Activated B cell treated with CpG ODN at 0.5 μM for 24 hours (primary cell): ENCODE measurements at places on chromosomes 13 and 19. TPM values are rescaled to one million over a fixed set of nuclear protein-coding genes. Genes with fewer than 3 reads are reported as not detected.

The PSG1 gene
- total RNA-seq = not detected in 2 replicates

The HCST gene
- total RNA-seq = 2.9 and 3.5 TPM in 2 replicates

The ZNF433 gene
- total RNA-seq = 6.9 and 8.6 TPM in 2 replicates

The IZUMO2 gene
- not detected in 2 replicates for total RNA-seq

The SHANK1 gene
- not detected in 2 replicates for total RNA-seq

The CDX2 gene
- not detected in 2 replicates for total RNA-seq

The MBD3L3 gene
- not detected in 2 replicates for total RNA-seq

The ISYNA1 gene
- 5.1 and 6.3 TPM in 2 replicates for total RNA-seq

The POGLUT2 gene
- total RNA-seq = 0.11 TPM in 1 of 2 replicates, not detected in the other

The LPAR2 gene
- 29.0 and 33.7 TPM in 2 replicates for total RNA-seq

The VASP gene
- 294 and 300 TPM in 2 replicates for total RNA-seq

The CYP2F1 gene
- total RNA-seq = not detected in 2 replicates

DNA sequence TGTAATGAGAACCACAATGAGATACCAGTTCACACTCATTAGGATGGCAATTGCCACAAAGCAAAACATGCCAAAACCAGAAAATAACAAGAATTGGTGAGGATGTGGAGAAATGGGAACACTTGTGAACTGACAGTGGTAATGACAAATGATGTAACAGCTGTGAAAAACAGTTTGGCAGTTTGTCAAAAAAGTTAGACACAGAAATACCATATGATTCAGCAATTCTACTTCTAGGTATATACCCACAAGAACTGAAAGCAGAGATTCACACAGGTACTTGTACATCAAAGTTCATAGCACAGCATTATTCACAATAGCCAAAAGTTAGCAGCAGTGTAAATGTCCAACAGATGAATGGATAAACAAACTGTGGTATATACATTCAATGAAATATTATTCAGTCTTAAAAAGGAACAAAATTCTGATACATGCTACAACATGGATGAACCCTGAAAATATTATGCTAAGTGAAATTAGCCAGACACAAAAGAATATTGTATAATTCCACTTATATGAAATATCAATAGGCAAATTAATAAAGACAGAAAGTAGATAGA, 96.5 kb downstream of the UGGT2 start:
- H3K36me3 ChIP-seq = peaks cover 9% of the 10 kb centered on the region
- DNase-seq = no peak
- H3K4me1 ChIP-seq = peaks cover 6% of the 10 kb centered on the region
- no peak overlapping the region for H3K27ac ChIP-seq
- H3K27me3 ChIP-seq = no peaks in the 10 kb centered on the region

GRCh38 chr19:44756089-44756562, 7.6 kb downstream of the BCL3 start:
- H3K36me3 ChIP-seq = peaks cover 80% of the 10 kb centered on the region
- no peak overlapping the region for H3K4me3 ChIP-seq

GRCh38 chr19:17027535-17027975, 945 bp upstream of the CPAMD8 start:
- H3K4me1 ChIP-seq = peaks cover 11% of the 10 kb centered on the region
- H3K27ac ChIP-seq = no peak overlapping the region
- H3K36me3 ChIP-seq = peaks cover 5% of the 10 kb centered on the region
- peak overlapping the region; percentile 67 for H3K4me3 ChIP-seq
- no peak for DNase-seq

- H3K4me1 ChIP-seq = no peaks in the 10 kb centered on the region
- no peak overlapping the region for H3K27ac ChIP-seq
- peaks cover 30% of the 10 kb centered on the region for H3K27me3 ChIP-seq
- no peaks in the 10 kb centered on the region for H3K36me3 ChIP-seq
- no peak for DNase-seq
- no peak overlapping the region for H3K4me3 ChIP-seq
Observed at GRCh38 chr13:97116754-97117153, 105.4 kb upstream of the MBNL2 start.

GRCh38 chr19:35029737-35030256, 473 bp upstream of the SCN1B start:
- H3K4me3 ChIP-seq = no peak overlapping the region
- peaks cover 22% of the 10 kb centered on the region for H3K27me3 ChIP-seq

DNA sequence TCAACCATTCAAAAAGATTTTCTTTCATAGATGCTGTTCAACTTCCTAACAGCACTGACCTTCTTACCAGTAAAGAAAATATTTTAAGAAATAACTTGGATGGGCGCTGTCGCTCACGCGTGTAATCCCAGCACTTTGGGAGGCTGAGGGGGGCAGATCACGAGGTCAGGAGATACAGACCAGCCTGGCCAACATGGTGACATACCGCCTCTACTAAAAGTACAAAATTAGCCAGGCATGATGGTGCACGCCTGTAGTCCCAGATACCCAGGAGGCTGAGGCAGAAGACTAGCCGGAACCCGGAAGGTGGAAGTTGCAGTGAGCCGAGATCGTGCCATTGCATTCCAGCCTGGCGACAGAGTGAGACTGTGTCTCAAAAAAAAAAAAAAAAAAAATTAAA, 865.7 kb upstream of the SLC10A2 start:
- no peaks in the 10 kb centered on the region for H3K36me3 ChIP-seq
- H3K4me1 ChIP-seq = no peaks in the 10 kb centered on the region
- no peaks in the 10 kb centered on the region for H3K27me3 ChIP-seq
- H3K27ac ChIP-seq = no peak overlapping the region
- no peak overlapping the region for H3K4me3 ChIP-seq

GRCh38 chr13:46679369-46680120, 117.4 kb downstream of the ESD start:
- no peaks in the 10 kb centered on the region for H3K27me3 ChIP-seq
- H3K4me3 ChIP-seq = no peak overlapping the region
- peak; percentile 20 for DNase-seq
- no peak overlapping the region for H3K27ac ChIP-seq

GRCh38 chr13:80340651-80341100, 250 bp downstream of the SPRY2 start:
- DNase-seq = peak; percentile 27
- H3K27ac ChIP-seq = peak overlapping the region; percentile 65
- H3K4me1 ChIP-seq = peaks cover 25% of the 10 kb centered on the region
- H3K36me3 ChIP-seq = no peaks in the 10 kb centered on the region

GRCh38 chr13:109735436-109735966, 50.9 kb downstream of the IRS2 start:
- H3K36me3 ChIP-seq = no peaks in the 10 kb centered on the region
- no peak for DNase-seq
- no peak overlapping the region for H3K4me3 ChIP-seq
- no peak overlapping the region for H3K27ac ChIP-seq

DNA sequence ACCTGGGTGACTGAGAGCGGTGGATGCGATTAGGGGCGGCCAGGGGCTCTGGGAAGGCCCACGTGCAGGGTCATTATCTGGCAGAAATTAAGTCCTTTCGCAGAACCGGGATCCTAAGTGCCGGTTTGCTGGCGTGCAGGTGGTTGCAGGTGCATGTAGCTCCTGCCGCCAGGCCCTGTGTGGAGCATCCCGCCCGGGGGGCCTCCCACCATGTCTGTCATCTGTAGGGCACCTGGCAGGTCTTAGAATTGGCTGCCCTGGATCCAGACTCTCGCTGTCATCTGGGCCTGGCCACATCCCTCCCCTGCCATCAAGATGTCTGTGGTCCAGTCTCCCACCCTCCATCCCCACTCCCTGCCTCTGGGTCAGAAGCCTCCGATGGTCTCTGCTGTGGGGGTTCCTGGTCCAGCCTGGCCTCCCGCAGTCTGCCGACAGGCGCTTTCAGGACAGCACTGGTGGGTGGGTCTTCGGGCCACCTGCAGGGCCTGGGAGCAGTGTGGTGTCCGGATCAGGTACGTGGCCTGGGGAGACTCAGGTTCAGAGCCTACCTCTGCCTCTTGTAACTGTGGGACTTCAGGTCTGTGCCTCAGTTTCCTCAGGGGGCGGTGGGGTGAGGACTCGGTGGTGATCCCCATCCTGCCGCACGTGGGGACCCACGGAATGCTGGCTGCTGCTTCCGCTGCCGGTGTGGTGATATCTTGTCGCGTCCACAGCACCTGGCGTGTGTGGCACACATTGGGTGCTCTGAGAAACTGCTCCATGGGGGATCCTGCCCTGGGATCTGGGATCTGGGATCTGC, 5.4 kb downstream of the GNA11 start:
- DNase-seq = no peak

DNA sequence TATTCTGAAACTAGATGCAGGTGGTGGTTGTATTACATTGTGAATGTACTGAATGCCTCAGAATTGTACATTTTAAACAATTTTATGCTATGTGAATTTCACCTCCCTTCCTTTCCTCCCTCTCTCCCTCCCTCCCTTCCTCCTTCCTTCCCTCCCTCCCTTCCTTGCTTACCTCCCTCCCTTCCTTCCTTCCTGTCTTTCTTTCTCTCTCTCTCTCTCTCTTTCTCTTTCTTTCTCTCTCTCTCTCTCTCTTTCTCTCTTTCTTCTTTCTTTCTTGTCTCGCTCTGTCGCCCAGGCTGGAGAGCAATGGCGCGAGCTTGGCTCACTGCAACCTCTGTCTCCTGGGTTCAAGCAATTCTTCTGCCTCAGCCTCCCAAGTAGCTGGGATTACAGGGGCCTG, 37.2 kb downstream of the IER2 start:
- peaks cover 22% of the 10 kb centered on the region for H3K4me1 ChIP-seq
- no peaks in the 10 kb centered on the region for H3K27me3 ChIP-seq
- no peaks in the 10 kb centered on the region for H3K36me3 ChIP-seq

GRCh38 chr19:39749981-39750380, 12.2 kb upstream of the CLC start:
- no peaks in the 10 kb centered on the region for H3K4me1 ChIP-seq
- no peak overlapping the region for H3K4me3 ChIP-seq
- DNase-seq = no peak
- peaks cover 25% of the 10 kb centered on the region for H3K27me3 ChIP-seq

GRCh38 chr13:23960566-23961156, 63.4 kb upstream of the C1QTNF9B start:
- H3K4me1 ChIP-seq = no peaks in the 10 kb centered on the region
- no peak overlapping the region for H3K27ac ChIP-seq
- no peaks in the 10 kb centered on the region for H3K27me3 ChIP-seq
- H3K4me3 ChIP-seq = no peak overlapping the region
- DNase-seq = no peak

DNA sequence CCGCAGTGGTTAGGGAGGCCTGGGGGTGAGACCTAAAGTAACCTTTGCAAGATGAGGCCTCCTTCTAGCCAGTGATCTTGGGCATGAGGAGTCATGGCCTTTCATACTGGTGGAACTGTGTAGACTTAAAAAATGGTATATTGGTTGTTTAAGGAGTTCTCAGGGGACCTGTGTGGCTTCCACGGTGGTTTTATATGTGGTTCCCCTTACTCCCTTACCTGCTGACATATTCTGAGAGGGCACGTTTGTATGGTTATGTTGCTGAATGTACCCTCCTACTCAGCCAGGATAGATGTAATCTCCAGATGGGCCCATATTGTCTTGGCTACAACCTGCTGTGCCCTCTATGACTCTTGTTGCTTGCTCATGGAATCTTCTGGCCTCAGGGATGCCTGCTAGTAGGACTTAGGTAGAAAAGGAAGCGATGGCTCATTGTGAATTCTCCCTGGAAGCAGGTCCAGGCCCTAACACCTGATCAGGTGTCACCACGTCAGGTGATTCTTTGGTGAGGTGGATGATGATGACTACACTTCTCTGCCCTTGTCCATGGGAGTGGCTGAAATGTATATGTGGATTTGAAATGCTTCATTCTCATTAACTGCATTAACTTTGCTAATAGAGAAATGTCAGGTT, 1.8 kb downstream of the ZNF460 start:
- DNase-seq = no peak
- H3K4me1 ChIP-seq = peaks cover 46% of the 10 kb centered on the region
- H3K27me3 ChIP-seq = no peaks in the 10 kb centered on the region

- no peak overlapping the region for H3K4me3 ChIP-seq
- H3K36me3 ChIP-seq = no peaks in the 10 kb centered on the region
- H3K27me3 ChIP-seq = peaks cover 2% of the 10 kb centered on the region
- no peak overlapping the region for H3K27ac ChIP-seq
- no peaks in the 10 kb centered on the region for H3K4me1 ChIP-seq
Observed at GRCh38 chr13:25541434-25542123, 169.8 kb downstream of the ATP8A2 start.

- peaks cover 21% of the 10 kb centered on the region for H3K4me1 ChIP-seq
- no peak overlapping the region for H3K27ac ChIP-seq
- no peaks in the 10 kb centered on the region for H3K27me3 ChIP-seq
- DNase-seq = no peak
- no peak overlapping the region for H3K4me3 ChIP-seq
Observed at GRCh38 chr19:2424686-2425621, 2.4 kb downstream of the TIMM13 start.

GRCh38 chr19:18073197-18073596, 13.5 kb downstream of the IL12RB1 start:
- no peak for DNase-seq
- H3K4me1 ChIP-seq = no peaks in the 10 kb centered on the region
- no peaks in the 10 kb centered on the region for H3K27me3 ChIP-seq
- H3K36me3 ChIP-seq = peaks cover 29% of the 10 kb centered on the region
- H3K27ac ChIP-seq = peak overlapping the region; percentile 6

- H3K27me3 ChIP-seq = no peaks in the 10 kb centered on the region
- H3K27ac ChIP-seq = no peak overlapping the region
- no peak for DNase-seq
- H3K4me1 ChIP-seq = peaks cover 16% of the 10 kb centered on the region
- H3K36me3 ChIP-seq = peaks cover 94% of the 10 kb centered on the region
Observed at GRCh38 chr13:111247552-111247951, 72.9 kb upstream of the TEX29 start.

- H3K4me1 ChIP-seq = peaks cover 2% of the 10 kb centered on the region
- no peaks in the 10 kb centered on the region for H3K36me3 ChIP-seq
- H3K27ac ChIP-seq = no peak overlapping the region
- H3K27me3 ChIP-seq = peaks cover 35% of the 10 kb centered on the region
Observed at GRCh38 chr13:35468195-35468594, 8.3 kb downstream of the MAB21L1 start.

- peaks cover 25% of the 10 kb centered on the region for H3K4me1 ChIP-seq
- H3K4me3 ChIP-seq = no peak overlapping the region
- H3K27me3 ChIP-seq = peaks cover 41% of the 10 kb centered on the region
Observed at GRCh38 chr13:21676611-21677021, 5.7 kb downstream of the FGF9 start.

DNA sequence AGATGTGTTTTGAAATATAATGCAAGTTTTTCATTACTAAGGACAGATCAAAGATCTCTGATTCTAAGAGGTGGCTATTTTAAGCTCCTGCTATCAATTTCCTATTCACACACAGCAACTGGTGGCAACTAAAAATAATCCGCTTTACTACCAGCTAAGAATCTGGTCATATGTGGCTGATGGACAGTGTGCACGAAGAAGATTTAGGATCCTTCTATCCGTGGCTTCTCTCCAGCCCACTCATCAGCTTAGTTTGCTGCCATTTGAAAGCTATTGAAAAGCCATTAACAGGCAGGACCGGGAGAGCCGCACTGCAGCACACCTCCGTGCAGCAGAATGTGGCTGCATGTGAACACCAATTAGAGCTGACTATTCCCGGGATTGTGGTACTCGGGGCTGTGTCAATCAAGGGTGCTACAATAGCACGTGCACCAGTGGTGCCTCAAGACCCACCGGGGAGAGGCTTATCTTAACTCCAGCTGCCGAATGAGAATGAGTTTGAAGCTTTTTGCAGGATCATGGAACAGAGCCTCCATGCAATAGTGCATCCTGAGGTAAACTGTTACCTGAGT, at the start of gene MYO16:
Gene MYO16 (plus strand): TSS at position 431 of the 572 bp plus-strand sequence. CDS start 234 bp downstream, outside the sequence.
- H3K27me3 ChIP-seq = no peaks in the 10 kb centered on the region
- H3K4me1 ChIP-seq = no peaks in the 10 kb centered on the region
- no peak for DNase-seq
- H3K36me3 ChIP-seq = no peaks in the 10 kb centered on the region

GRCh38 chr13:67318398-67318797, 88.3 kb upstream of the PCDH9 start:
- no peak for DNase-seq
- no peaks in the 10 kb centered on the region for H3K4me1 ChIP-seq
- no peak overlapping the region for H3K4me3 ChIP-seq
- no peaks in the 10 kb centered on the region for H3K36me3 ChIP-seq

- peaks cover 38% of the 10 kb centered on the region for H3K36me3 ChIP-seq
- DNase-seq = no peak
- peak within 1 kb of the TSS; percentile 87 for H3K4me3 ChIP-seq
- peak within 1 kb of the TSS; percentile 33 for H3K27ac ChIP-seq
- H3K27me3 ChIP-seq = peaks cover 22% of the 10 kb centered on the region
Observed at GRCh38 chr19:49689133-49690078, at the start of gene ADM5. TSS of gene ADM5 (plus strand) at chr19:49689594. CDS start at chr19:49689838, 244 bp downstream.
